Dermis blood vessel endothelial cell (primary cell): ENCODE measurements at places on chromosomes 7 and 10. TPM values are rescaled to one million over a fixed set of nuclear protein-coding genes. Genes with fewer than 3 reads are reported as not detected.

DNA sequence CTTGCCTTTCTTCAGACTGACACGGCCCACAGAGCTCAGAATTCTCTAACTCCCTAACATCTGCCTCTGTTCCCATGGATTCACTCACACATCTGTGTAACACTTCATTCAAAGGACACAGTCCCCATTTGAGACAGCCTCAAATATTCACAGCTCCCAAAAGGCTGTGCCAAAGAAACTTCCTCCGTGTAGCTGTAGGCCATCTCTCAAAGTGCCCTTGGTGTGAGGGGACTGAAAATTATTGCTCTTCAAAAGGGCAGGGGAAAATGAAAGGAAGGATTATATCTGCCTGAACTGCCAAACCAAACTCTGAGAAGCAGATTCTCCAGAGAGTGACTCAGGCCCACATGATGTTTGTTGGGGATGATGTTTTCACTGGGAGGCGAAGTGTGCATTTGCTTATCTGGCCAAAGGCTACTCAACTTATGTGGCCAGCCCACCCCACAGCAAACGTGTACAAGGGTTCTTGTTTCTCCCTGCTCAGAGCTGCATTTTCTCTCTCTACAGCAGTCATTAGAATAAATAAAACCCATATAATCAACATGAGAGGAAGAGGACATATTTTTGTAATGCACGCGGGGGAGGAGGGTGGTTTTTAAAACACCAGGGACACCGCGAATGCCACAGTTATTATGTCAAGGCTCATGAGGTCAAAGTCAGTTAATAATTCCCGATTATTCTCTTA lies 302.4 kb upstream of the NFE2L3 start:
- DNase-seq, result no peak

GRCh38 chr10:132575320-132576201 lies 38.0 kb downstream of the INPP5A start:
- DNase-seq, result peak; percentile 61

- no peak for DNase-seq
Observed at GRCh38 chr7:100890653-100891567, 1.4 kb upstream of the UFSP1 start.

DNA sequence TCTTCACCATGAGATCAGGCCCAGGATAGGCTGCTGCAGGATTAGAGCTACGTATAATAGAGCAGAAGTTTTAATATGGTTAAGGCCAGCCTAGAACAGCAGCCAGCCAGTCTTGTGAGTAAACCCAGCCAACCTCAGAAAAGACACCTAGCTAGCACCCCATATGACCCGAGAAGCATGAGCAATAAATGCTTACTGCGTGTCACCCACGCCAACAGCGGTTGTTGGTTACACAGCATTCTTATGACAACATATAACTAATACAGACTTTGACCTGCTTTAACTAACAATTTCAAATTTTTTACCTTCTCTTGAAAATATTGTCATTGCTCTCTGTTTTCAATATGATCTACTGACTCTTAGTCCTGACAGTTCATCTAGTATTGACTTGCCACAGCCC lies 105.7 kb downstream of the HBP1 start:
- DNase-seq, result no peak

GRCh38 chr10:21285742-21286331 lies 239.6 kb downstream of the SKIDA1 start:
- peak; percentile 48 for DNase-seq

- DNase-seq, result peak; percentile 53
Observed at GRCh38 chr10:12729885-12730284, 271.6 kb downstream of the CCDC3 start.

DNA sequence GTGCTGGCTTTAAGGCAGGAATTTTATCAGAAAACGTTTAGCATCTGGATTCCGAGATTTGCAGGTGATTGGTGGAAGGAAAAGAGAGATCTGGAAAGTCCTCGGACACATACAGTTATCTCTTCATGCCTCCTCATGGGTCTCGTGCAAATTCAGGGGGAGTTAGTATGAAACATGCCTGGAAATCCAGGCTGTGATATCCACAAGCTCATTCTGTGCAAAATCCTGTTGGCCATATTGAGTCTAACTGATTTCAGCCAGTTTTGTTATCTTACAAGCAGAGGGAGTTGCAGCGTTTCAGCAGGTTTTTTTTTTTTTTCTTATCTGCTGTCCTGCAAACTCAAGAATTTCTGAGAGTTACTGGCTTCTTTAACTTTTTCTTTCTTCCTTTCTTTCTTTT lies 411.5 kb downstream of the GALNT17 start:
- DNase-seq, result no peak

DNA sequence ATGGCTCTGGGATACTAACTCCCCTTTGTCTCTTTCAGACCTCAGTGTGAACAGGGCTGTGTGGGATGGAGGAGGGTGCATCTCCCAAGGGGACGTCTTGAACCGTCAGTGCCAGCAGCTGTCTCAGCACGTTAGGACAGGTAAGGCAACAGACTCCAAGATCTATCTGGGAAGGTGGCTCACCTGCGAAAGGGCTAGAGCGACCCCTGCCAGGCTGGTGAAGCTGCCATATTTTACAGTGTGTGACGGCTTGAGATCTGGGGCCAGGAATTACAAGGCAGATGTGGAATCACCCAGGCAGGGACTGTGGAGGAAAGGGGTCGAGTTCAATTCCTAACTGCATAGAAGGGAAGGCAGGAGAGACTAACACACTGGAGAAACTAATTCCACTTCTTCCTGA lies 11.2 kb downstream of the MUC17 start:
- DNase-seq, result no peak

- DNase-seq, result no peak
Observed at GRCh38 chr10:130020651-130021382, 56.7 kb upstream of the EBF3 start.

DNA sequence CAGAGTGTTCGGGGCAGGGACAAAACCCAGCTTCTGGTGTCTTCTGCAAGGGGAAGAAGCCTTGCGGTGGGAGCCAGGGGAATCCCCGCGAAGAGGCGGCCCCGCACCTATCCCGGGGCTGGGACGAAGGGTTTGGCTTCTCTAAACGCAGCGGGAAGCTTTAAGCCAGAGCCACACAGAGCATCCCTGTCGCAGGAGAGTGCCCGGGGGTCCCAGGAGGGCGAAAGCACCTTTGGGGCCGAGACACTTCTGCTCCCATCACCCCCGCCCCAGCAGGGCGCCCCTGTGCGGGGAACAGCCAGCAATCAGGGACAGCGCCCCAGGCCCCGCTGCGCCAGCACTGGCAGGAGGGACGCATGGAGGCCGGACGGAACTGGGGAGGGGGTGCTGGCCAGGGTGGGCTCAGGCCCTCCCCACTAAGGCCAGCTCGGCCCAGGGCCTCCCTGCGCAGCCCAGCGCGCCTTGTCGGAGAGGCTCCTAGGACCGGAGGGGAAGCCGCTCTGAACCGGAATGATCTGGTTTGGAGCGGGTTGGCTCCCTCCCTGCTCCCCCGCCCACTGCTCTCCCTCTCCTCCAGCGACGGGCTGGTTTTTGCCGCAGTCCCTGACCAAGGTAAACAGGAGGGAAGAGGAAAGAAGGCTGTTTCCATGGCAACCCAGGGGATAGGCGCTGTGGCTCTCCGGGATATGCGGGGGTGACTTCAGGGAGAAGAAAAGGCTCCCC lies 63.9 kb downstream of the TMEM209 start:
- DNase-seq, result peak; percentile 57

- DNase-seq, result no peak
Observed at GRCh38 chr10:49314806-49315205, 15.8 kb downstream of the C10orf71 start.

- DNase-seq, result no peak
Observed at GRCh38 chr7:76505168-76506080, 4.9 kb upstream of the UPK3B start.

GRCh38 chr7:157641866-157642265 lies 305.1 kb downstream of the DNAJB6 start:
- no peak for DNase-seq

DNA sequence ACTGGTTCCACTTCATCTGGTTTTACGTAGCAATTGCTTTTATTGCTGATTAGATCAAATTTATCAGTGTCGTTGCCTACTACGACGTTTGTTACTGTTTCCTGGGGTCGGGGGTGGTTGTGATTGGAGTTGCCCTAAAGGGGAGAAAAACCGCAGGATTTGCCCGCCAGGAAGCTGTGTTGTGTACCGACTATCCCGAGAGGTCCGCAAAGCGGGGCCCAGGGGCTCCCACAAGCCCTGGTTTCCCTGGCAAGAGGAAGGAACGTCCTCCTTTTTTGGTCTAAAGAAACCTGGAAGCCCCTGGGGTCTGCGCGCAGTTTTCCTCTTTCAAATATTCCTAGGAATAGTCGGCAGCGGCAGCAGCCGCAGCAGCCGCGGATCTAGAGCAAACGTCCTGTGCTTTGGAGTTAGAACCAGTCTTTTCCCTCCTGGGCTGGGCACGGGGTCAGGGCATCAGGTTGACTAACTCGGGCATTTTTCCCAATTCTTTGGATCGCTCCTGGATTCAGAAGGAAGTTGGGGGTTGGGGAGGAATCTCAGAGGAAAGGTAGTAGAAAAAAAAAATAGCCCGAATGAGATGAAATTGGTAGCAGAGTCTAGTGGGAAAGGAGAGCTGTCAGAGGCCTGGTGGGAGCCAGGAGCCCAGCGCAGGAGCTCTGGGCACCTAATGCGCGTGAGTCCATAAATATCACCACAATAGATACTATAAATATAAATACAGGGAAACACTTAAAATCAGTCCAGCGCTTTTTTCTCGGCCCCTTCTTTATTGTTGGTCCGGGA lies 4.6 kb downstream of the VAX1 start:
- peak; percentile 6 for DNase-seq

GRCh38 chr7:37348982-37349381 lies 99.7 kb downstream of the ELMO1 start:
- no peak for DNase-seq

EGFR gene
- 0.56 and 0.85 TPM in 2 replicates for total RNA-seq

NAPEPLD gene
- 5.4 and 6.4 TPM in 2 replicates for total RNA-seq

KCNK18 gene
- not detected in 2 replicates for total RNA-seq

FEZF1 gene
- total RNA-seq, result not detected in 2 replicates

GNAT3 gene
- not detected in 2 replicates for total RNA-seq

INPP5A gene
- 24.1 and 32.8 TPM in 2 replicates for total RNA-seq
